ENCODE measurements at places on chromosomes 16 and 17. TPM values are rescaled to one million over a fixed set of nuclear protein-coding genes. Genes with fewer than 3 reads are reported as not detected.

DNA sequence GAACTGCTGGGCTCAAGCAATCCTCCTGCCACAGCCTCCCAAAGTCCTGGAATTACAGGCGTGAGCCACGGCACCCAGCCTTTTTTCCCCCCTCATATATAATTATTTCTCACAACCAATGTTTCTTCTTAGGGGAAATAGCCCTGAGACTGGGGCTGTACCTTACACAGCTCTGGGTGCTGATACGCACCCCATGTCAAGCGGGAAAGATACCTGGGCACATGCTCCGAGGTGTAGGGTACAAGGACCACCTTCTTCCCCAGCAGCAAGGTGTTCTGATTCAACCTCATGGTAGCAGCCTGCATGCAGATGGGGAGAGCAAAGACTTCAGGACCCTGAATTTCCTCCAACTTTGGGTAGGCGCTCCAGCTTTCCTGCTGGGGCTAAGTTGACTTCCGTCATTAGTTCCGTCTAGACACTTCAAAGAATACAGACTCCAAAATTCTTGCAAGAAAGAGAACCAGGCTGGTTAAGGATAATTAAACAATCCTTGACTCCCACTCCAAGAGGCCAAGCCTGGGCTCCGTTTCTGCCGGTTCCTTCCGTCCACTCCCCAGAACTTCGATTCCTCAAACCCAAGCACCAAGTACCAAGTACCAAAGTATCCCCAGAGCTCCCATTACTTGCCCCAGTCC, 619 bp downstream of the NAT9 start:
- no peak for DNase-seq

DNA sequence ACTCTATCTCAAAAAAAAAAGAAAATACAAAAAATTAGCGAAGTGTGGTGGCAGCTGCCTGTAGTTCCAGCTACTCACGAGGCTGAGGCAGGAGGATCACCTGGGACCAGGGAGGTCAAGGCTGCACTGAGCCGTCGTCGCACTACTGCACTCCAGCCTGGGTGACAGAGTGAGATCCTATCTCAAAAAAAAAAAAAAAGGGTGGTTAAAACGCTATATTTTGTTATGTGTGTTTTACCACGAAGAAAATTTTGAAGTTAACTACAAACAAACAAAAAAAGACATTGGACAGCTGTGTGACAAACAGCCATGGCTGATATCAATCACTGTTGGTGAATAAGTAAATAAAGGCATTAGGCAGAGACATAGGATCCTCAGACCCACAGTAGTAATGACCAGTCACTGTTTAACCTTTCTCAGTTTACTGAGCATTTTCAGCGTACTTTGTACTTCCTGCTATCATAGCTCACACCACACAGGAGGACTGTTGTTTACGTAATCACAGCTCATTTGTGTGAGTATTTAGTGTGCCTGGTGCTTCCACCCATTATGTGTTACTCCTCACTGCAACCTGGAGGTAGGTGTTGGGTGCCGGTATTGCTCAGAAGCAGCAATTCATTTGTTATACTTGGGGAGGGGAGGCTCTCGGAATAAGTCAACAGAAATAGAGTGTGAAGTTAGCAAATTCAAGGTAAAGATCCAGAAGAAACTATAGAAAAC, 55.4 kb downstream of the COPRS start:
- peak; percentile 37 for DNase-seq

DNA sequence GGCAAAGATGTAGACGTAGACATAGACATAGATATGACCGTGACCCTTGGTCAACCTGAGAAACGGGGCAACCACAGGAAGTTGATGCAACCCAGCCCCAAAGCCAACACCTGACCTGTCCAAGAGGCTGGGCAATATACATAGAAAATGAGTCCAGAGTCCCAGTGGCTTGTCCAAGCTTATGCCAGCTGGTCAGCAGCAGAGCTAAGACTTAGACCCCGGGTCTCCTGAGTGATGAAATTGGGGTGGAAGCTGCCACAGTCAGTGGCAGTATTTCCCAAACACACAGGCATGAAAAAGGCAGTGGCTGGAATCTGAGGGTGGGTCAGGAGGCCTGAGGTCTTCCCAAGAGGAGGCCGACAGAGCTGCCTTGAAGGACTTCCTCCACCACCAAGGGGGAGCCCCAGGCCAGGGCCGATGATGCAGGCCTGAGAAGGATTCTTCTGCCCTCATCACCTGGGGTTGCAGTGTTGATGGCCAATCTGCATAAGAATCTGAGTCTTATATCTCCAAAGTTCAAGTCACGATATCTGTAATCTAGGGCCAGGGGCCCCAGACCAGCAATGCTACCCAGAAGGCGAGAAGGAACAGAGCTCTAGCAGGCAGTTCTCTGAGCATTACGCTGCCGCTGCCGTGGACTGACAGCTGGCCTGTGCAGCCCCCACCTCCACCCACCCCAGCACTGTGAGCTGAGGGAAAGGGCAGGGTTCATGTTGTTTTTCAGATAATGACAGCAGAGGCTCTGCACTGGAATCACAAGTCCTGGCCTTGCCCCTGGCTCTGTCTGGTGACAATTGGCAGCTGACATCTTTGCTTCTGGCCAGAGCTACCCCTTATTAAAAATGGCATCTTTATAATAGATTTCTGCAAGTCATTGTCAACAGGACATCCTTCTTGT, 72.7 kb downstream of the GNAO1 start:
- DNase-seq, result no peak

DNA sequence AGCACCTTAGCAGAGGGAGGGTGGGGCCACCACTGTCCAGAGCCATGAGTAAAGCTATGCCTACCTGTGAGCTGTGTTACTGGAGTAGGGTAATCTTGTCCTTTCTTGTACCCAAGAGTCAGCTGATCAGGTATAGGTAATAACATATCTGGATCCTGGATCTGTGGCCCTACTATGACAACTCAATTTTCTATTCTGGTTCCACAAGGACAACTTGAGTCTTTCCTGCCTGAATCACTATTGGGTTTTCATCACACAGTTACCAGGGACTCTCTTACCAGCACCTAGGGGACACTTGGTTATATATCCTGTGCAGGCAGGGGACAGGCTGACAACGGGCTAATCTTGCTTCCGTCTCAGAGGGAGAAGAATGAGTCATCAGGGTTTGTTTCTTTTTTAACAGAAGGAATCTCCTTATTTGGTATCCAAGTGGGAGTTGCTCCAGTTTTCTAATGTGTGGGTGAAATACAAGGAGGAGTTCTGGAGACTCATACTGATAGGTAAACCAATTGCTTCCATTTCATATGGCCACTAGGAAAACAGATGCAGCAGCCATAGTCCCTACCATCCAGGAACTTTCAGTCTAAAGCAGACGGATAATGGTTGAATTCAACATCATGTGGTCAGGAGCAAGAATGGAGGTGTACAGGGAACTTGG, 6.8 kb downstream of the ZNF267 start:
- no peak for DNase-seq

The SDR42E1 gene
- total RNA-seq, result 3.4 TPM

The KRT17 gene
- 5.9 TPM for total RNA-seq

The PRDM7 gene
- not detected for total RNA-seq

All from body of pancreas (tissue), 4 donors.